ENCODE measurements at places on chromosomes 3 and 15.

DNA sequence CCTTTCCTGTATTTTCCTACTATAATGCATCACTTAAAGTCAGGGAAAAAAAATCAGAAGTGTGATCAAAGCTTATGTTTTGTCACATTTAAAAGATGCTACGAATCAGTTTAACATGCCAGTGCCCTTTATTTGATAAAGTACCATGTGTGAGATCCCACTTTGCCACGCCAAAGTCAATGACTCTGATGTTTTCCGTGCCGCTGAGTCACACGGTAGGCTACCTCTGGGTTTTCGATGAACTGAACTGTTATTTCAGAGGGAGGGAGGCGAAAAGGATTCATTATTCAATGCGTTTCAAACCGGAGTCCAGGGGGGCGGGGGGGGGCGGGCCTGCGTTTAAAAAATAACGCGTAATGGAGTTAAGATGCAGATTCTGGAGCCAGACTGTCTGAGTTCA lies 203.0 kb downstream of the ABHD5 start:
- no peak for DNase-seq

- no peak for DNase-seq
These were observed 488.8 kb upstream of the DPPA4 start for GRCh38 chr3:109825971-109826810.

- DNase-seq: no peak
These were observed 18.6 kb downstream of the RFTN1 start for GRCh38 chr3:16494814-16495431.

GRCh38 chr3:160133757-160134156 lies 91.5 kb upstream of the C3orf80 start:
- DNase-seq: no peak

DNA sequence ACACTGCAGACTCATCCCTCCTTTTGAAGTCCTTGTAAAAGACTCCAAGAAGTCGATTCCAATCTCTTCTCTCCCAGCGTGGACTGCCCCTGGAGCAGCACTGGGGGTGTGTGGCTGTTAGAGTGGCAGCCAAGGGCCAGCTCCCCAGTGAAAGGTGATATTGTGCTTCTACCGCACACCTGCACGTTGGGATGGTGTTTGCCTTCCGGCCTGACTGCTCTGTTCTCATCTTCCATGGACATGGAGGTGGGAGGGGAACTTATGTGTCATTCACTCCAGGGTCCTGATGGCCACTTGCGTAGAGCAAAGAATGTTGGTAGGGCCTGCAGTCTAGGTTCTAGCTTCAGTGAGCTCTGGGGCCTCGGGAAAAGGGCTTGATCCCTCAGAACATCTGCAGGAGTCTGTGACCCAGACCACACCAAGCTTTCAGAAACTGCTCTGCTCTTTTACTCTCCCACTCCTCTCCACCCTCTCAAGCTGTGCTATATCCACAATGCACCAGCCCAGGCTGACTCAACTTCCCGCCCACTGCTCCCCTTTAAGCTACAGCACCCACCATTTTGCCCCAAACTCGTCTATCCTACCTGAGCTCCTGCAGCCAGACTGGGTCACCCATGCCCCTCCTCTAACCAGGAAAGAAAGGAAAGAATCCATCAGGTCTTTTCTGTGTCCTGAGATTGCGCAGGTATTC lies 31.3 kb downstream of the LIPC start:
- DNase-seq: no peak

DNA sequence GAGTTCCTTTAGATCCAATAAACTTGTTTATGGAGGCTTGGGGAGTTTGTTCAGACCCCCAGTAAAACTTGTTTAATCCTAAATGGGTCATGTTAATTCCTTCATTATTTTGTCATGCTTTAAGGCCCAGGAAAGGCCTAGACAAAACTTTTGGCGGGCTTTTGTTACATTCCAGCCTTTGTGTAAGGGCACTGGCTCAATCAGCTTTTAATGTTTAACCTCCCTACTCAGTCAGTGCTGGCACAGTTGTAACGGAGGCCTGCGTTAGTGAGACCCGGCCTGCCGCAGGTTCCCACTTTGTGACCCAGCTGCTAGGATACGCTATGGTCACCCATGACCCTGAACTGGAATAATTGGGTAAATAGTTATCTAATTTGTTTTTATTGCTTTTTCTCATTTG lies 59.2 kb downstream of the OXSM start:
- no peak for DNase-seq

GRCh38 chr15:67678993-67679392 lies 136.5 kb downstream of the MAP2K5 start:
- DNase-seq: no peak

DNA sequence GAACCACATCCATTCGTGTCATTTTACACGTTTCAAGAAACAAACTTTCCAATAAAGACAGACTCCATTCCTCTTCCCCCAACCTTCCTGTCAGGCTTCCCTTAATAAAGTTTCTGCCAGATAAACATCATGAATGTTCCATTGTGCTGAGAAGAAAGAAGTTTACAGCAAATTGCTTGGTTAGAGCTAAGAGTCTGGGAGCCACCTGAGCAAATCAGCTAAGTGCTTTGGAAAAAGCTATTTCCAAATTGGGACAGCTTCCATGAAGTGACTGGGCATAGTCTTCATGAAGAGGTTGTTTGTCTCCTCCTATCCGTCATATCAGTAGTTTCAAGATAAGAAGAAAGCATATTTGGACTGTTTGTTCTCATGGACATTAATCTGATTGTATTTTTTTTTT lies 77.0 kb downstream of the MAGI1 start:
- DNase-seq: no peak

GRCh38 chr3:197753263-197753662 lies 3.6 kb downstream of the FYTTD1 start:
- DNase-seq: no peak

- no peak for DNase-seq
These were observed 66.5 kb downstream of the CDAN1 start for GRCh38 chr15:42670451-42670850.

DNA sequence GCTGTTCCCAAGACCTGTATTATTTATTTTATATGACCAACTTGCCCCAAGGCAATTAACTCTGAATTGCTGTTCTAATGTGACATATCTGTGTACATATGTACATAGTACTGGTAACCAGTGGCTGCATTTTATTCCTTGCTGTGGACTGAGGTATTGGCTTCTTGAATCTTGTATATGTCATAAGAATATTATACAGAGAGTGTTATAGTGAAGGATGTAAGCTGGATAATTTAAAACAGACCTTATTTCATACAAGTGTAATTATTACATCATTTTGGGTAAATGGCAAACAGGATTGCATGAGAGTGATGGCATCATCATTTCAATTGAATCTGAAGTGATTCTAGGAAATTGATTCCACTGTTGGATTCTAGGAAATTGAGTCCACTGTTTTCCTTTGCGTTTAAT lies 32.9 kb downstream of the B3GALNT1 start:
- no peak for DNase-seq

- DNase-seq: no peak
These were observed 341.4 kb upstream of the ATP11B start for GRCh38 chr3:182451871-182452270.

- no peak for DNase-seq
These were observed 35.7 kb downstream of the ATG7 start for GRCh38 chr3:11307830-11308432.

DNA sequence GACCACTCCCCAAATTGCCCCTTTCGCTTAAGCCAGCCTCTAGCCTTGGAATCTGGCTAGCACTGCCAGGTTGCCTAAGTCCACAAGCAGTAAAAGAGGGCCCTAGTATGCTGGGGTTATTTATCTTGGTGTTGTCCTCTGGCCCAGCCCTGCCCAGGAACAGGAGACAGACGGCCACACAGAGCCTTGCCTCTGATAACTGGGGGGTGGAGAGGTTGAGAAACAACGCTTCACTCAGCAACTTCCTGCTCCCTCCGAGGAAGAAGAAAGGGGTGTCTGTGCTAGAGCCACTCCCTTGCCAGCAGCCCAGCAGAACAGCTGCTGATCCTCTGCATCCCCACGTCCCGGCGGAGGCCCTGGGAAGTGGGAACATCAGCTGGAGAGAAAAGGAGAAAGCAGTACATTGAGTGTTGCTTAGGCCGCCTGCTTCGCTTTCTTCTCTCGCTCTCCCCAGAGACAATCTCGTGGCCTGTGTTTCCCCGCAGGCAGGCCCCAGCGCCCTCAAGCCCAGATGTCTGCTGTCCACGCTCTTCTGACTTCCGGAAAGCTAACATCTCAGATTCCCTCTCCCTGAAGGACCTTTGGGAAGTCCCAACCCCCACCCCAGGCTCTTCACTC lies 22.6 kb upstream of the C3orf70 start:
- no peak for DNase-seq

- no peak for DNase-seq
These were observed 46.8 kb downstream of the BHLHE40 start for GRCh38 chr3:5026046-5026362.

- DNase-seq: no peak
These were observed 692.8 kb downstream of the AGBL1 start for GRCh38 chr15:86772369-86773059.

DNA sequence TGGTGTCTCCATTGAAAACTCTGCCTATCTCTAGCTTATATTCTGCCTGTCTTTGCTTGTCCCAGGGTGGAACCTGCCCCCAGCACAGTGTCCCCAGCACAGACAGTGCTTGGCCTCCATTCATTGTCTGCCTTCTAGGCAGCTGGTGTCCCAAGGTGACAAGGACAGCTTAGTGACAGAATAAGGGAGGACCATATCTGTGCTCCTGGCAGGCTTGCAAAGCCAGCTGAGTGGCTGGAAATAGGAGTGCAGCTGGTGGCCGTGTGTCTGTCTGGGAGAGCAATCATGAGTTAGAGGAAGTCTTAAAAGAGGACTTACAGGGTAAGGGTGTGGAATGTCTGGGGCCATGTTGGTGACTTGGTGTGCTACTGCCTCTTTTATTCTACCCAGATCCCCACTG lies 33.4 kb downstream of the SCN5A start:
- no peak for DNase-seq

- DNase-seq: no peak
These were observed 26.6 kb downstream of the TMEM45A start for GRCh38 chr3:100518983-100519382.

GRCh38 chr3:11770477-11771391 lies 76.0 kb downstream of the TAMM41 start:
- DNase-seq: peak; percentile 38

- peak; percentile 22 for DNase-seq
These were observed 16.4 kb downstream of the CLK3 start for GRCh38 chr15:74631935-74632560.

GRCh38 chr3:63993653-63994079 lies 29.6 kb downstream of the PSMD6 start:
- DNase-seq: no peak

DNA sequence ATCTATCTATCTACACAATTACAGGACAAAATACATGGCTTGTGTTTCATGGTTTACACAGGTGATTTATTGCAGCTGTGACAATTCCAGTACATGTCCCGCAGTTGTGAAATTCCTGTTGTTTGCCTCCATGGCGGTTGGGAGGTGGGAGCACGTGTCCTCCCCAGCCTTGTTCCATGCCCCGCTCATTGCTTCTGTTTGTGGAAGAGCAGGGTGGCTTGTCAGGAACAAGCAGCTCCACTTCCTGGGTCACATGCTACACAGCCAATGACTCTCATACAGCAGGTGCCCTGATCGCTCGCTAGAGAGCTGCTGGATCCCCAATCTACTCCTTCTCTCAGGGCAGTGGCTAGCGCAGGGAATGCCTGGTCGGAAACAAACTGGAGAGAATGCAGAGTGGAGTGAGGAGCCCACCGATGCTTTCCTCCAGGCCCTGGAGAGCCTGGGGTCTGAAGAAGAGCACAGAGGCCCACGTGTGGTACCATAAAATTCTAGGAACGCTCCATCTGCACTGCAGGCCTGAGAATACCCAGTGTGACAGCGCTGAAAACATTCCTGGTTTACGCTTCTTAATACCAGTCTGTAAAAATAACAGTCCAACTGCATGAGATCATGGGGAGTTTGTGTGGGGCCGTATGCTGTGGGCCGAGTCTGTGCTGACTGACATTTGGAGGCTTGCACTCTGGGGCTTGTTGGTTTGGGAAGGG lies 270.6 kb upstream of the RGMA start:
- no peak for DNase-seq

DNA sequence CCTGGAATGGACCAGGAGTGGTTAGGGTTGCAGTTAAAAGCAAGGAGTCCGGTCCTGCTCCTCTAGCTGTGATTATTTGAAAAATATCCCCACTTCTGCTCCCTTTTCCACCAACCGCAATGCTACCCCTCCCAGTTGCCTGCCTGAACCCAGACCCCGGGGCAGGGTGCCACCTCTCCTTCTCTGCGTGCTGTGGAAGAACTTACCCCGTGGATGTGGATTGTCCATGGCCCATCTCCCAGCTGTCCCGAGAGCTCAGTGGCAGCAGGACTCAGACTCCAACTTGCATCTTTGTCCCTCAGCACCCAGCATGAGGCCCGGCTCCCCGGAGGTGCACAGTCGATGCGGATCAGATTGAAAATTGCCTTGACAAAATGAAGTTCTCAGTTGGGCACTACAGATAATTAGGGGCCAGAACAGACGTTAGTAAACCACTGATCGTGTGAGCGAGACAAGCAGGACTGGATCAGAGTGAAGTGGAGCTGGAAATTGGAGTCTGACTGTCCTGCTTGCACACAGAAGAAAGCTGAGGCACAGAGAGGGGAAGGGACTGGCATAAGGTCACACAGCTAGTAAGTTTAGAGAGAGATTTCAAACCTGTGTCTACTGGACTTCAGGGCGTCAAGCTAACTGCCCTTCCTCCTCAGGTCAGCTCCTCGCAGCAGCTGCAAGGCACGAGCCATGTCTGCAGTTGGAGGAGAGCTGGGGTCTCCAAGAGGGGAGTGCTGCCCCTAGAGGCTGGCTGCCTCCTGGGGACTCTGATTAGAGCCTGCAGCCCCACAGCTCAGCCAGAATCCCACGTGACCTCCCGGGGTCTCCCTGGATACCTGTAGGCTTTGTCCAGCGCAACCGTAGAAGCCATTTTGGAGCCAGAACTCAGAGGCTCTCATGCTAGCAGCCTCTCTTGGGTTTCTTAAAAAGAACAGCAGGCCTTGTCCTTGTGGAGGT lies 14.7 kb downstream of the SLC6A1 start:
- no peak for DNase-seq

DNA sequence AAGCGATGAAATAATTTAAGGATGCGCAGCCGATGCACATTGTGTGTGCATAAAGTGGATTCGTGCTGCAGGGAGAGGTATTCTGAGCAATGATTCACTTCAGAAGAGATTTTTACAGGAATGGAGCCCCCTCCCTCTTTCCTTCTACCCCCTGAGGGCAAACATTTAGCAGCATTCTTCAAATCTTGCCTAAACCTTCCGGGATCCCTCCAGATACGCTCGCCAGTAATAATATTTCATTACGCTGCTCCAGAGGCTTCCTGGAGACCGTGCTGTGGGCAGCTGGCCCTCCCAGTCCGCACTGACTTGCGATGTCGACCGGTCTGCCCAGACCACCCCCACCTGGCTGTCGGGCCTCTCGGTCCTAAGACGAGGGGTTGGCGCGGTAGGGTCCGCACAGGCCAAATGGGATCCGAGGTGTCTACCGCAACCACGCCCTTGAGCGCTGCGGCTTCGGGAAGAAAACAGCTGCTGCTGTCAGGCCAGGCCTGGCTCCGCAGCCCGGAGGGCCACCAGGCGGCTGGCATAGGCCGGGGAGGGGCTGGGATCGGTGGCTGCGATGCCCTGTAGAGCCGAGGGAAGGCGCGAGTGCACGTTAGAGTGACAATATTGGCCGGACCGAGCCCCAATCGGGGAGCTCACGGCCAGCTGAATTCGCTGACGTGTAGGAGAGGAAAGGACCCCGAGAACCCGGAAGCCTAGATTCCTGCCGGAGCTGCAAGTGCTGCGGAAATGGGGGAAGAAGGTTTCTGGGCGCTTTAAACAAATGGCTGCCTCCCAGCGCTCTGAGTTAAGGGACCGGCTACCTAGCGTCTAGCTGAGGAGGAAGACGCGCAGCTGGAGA lies 14.3 kb downstream of the ZIC4 start:
- DNase-seq: no peak

All from stimulated activated CD8-positive, alpha-beta memory T cell treated with anti-CD3 and anti-CD28 coated beads, Interleukin-12 subunit alpha, Interleukin-12 subunit beta, amount 100 ng/mL, for 4 hours (primary cell).